ENCODE measurements at places on chromosomes 16 and 17. TPM values are rescaled to one million over a fixed set of nuclear protein-coding genes. Genes with fewer than 3 reads are reported as not detected.

GRCh38 chr17:81553616-81554181 is 1.5 kb upstream of the FAAP100 start:
- DNase-seq: peak; percentile 62
- H3K27me3 ChIP-seq: no peaks in the 10 kb centered on the region
- H3K4me1 ChIP-seq: peaks cover 21% of the 10 kb centered on the region
- H3K4me3 ChIP-seq: peak overlapping the region; percentile 99

GRCh38 chr16:35221482-35222185 is 1762.2 kb downstream of the TP53TG3F start:
- H3K36me3 ChIP-seq: no peaks in the 10 kb centered on the region
- H3K27me3 ChIP-seq: no peaks in the 10 kb centered on the region
- H3K4me1 ChIP-seq: no peaks in the 10 kb centered on the region
- H3K27ac ChIP-seq: no peak overlapping the region
- DNase-seq: no peak

GRCh38 chr16:50681021-50681885 is at the start of gene SNX20:
Gene SNX20 (minus strand): TSS chr16:50681312. CDS start chr16:50677526, 3,786 bp downstream.
- peak; percentile 85 for DNase-seq
- H3K36me3 ChIP-seq: no peaks in the 10 kb centered on the region
- no peak within 1 kb of the TSS for H3K27ac ChIP-seq
- H3K4me1 ChIP-seq: peaks cover 13% of the 10 kb centered on the region
- no peaks in the 10 kb centered on the region for H3K27me3 ChIP-seq

DNA sequence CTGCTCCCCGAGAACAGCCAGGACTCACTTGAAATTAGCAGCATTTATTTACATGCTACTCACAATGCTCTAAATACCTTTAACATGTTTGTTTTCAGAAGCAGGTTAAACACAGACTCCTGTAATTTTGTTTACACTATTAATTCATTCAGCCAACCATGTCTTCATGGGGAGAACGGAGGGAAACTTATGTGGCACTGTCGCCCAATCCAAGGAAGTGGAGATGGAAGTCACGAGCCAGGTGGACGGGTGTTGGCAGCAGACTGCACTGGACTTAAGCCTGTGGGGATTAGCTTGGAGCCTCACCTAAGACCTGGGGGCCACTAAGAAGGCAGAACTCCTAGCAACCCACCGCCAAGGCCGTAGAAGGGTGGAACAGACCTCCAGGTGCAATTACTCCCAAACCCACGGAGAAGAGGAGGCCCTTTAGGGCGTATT is 8.8 kb upstream of the GFAP start:
- no peak overlapping the region for H3K27ac ChIP-seq
- no peak overlapping the region for H3K4me3 ChIP-seq
- peaks cover 13% of the 10 kb centered on the region for H3K36me3 ChIP-seq
- DNase-seq: peak; percentile 46
- H3K4me1 ChIP-seq: peaks cover 21% of the 10 kb centered on the region

- H3K4me1 ChIP-seq: peaks cover 7% of the 10 kb centered on the region
- no peak for DNase-seq
- H3K27ac ChIP-seq: no peak overlapping the region
- H3K36me3 ChIP-seq: no peaks in the 10 kb centered on the region
- H3K4me3 ChIP-seq: no peak overlapping the region
- H3K27me3 ChIP-seq: no peaks in the 10 kb centered on the region
These were observed 2.1 kb upstream of the SEZ6 start for GRCh38 chr17:29007860-29008455.

PTGES3L gene
- 0.11 TPM for total RNA-seq

PRPF8 gene
- total RNA-seq: 130 TPM

SCIMP gene
- 0.67 TPM for total RNA-seq
